Common myeloid progenitor, CD34-positive (primary cell): ENCODE measurements at places on chromosomes 12 and 14.

DNA sequence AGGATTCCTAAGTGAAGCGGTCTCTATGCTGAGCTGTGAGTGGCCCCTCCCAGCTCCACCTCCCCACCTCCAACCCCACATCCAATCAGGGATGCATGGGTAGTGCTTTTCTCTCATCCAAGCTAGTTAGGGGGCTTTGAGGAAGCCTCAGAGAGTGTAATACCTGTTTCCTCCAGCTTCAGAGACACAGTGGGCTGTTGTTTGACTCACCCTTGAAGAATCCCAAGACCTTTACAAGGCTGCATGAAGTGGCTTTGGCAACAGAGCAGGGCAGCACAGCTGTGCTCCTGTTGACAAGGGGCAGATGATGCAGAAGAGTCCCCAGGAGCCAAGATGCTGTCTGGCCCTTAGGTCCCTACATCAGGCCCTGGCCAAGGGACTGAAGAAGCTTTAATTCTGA, 27.1 kb upstream of the CLMN start:
- H3K4me1 ChIP-seq: no peaks in the 10 kb centered on the region
- peaks cover 3% of the 10 kb centered on the region for H3K27me3 ChIP-seq
- no peak for DNase-seq
- no peaks in the 10 kb centered on the region for H3K36me3 ChIP-seq
- no peak overlapping the region for H3K4me3 ChIP-seq

- H3K27ac ChIP-seq: no peak overlapping the region
- peaks cover 16% of the 10 kb centered on the region for H3K36me3 ChIP-seq
- no peak overlapping the region for H3K4me3 ChIP-seq
- no peaks in the 10 kb centered on the region for H3K4me1 ChIP-seq
These were observed 15.6 kb upstream of the REP15 start for GRCh38 chr12:27680619-27681018.

DNA sequence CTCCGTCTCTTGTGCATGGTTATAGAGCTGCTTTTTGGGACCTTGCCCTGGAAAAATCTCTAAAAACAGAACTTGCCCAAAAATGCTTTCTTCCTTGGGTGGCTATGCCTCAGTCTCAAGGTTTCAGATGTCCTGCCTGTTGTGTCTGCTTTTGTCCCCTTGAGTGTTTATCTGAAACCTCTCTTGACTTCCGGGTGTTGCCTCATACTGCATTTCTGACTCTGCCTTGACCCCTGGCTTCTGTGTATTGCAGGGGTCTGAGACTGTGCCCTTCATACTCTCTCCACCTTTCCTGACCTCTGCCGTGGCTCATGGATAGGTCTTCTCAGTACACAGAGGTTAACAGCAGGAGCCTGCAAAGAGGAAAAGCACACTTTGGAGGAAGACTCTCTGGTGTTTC, 124.8 kb upstream of the NTF3 start:
- H3K36me3 ChIP-seq: no peaks in the 10 kb centered on the region
- no peak overlapping the region for H3K27ac ChIP-seq
- H3K4me1 ChIP-seq: no peaks in the 10 kb centered on the region
- H3K27me3 ChIP-seq: no peaks in the 10 kb centered on the region

DNA sequence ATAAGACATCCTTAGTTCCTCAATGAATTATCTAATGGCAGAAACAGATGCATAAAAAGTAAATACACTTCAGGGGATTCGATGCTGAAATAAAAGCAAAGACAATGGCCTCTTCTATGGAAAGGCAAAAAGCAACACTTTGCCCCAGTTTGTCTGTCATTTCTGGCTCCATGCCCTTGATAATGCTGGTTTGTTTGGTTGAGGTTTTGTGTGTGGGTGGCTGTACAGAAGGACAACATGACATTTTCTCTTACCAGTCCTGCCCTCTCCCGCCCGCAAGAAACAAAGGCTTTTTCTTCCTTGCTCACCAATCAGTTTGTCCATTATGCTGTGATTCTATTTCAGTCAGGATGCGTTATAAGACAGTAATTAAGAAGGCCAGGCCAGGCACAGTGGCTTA, 18.1 kb upstream of the WDR89 start:
- no peak overlapping the region for H3K4me3 ChIP-seq
- peaks cover 7% of the 10 kb centered on the region for H3K4me1 ChIP-seq
- DNase-seq: no peak

- peaks cover 10% of the 10 kb centered on the region for H3K4me1 ChIP-seq
- H3K36me3 ChIP-seq: peaks cover 40% of the 10 kb centered on the region
- H3K4me3 ChIP-seq: no peak overlapping the region
- no peaks in the 10 kb centered on the region for H3K27me3 ChIP-seq
- DNase-seq: no peak
- no peak overlapping the region for H3K27ac ChIP-seq
These were observed 63.3 kb downstream of the PPP1R12A start for GRCh38 chr12:79871621-79872020.

GRCh38 chr14:104665114-104665656, 24.2 kb upstream of the INF2 start:
- H3K27me3 ChIP-seq: no peaks in the 10 kb centered on the region
- no peaks in the 10 kb centered on the region for H3K36me3 ChIP-seq
- H3K4me3 ChIP-seq: no peak overlapping the region
- no peak overlapping the region for H3K27ac ChIP-seq
- peaks cover 21% of the 10 kb centered on the region for H3K4me1 ChIP-seq
- no peak for DNase-seq

- no peaks in the 10 kb centered on the region for H3K36me3 ChIP-seq
- H3K4me1 ChIP-seq: no peaks in the 10 kb centered on the region
- H3K27ac ChIP-seq: no peak overlapping the region
These were observed 334.0 kb downstream of the BTG1 start for GRCh38 chr12:91811481-91812287.

- no peak overlapping the region for H3K27ac ChIP-seq
- H3K36me3 ChIP-seq: no peaks in the 10 kb centered on the region
- H3K27me3 ChIP-seq: no peaks in the 10 kb centered on the region
These were observed 576.7 kb downstream of the SLC16A7 start for GRCh38 chr12:60172266-60173211.

DNA sequence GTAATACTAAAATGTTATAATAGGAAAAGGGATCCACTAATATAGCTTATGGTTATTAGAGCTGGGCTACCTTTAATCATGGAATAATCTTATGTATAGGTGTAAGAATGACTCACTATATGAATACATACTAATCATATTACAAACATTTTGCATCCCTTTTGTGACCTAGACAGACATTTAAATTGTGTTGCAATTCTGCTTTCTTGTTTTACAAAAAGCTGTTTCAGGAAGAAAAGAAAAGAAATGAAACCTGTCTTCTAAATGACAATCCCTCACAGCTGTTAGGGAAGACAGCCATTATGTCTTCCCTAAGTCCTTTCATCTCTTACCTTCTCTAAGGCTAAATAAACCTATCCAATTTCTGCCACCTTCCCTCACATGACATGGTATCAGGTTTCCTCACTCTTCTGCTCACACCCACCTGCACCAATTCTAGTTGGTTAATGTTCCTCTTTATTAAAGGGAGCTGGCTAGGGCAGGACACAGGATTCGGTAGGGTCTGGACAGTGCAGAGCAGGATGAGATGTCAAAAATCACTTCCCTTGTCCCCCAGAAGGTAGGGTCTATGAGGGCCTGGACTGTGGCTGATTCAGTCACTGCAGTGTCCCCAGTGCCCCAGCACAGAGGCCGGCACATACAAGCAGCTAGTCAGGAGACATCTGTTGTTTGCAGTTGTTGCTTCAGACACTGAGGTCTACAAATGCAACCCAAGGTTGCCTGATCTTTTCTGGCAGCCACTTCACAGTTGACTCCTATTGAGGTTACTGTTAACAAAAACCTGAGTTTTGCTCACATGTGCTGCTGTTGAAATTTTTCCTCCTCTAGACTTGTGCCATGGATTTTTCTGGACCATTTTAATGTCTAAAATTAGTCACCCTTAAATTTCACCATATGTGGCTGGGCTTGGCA, 3.7 kb downstream of the DHRS7 start:
- DNase-seq: peak; percentile 35
- peaks cover 17% of the 10 kb centered on the region for H3K4me1 ChIP-seq
- H3K27me3 ChIP-seq: no peaks in the 10 kb centered on the region
- no peak overlapping the region for H3K4me3 ChIP-seq
- no peak overlapping the region for H3K27ac ChIP-seq

DNA sequence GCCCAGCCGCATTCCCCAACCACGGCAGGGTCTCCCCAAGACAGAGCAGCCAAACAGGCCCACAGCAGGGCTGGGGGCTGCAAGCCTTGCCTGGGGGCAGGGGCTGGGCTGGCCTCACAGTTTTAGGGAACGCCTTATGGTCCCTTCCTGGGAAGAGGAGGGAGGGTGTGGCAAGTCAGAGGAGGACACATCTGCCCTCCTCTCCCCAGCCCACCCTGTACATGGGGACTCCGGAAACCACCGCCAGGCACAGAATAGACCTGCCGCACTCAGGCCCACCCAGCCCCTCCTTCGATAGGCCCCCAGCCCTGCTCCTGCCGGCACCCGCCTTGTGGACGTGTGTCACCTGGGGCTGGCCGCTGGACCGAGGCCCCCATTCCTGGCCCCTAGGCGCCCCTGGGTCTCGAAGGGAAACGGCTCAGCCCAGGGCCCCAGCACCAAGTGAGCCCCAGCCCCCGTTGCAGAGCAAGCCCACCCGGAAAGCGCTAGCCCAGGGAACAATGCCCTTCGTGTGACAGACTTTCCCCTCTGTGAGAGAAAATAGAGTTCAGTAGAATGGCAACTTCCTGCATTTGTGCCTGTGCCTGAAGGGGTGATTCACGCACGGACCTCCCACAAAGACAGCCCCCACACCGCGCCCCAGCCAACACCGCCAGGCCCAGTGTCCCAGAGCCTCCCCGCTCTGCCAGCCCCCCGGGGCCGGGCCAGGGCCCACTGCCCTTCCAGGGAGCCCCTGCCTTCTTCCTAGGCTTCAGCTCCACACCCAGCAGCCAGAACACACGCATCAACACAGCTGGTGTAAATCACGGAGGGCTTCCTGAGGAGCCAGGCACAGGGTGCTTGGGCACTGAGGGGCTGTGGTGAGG, 12.0 kb upstream of the NUDT14 start:
- peaks cover 10% of the 10 kb centered on the region for H3K27me3 ChIP-seq
- no peaks in the 10 kb centered on the region for H3K36me3 ChIP-seq
- peak; percentile 74 for DNase-seq
- no peak overlapping the region for H3K4me3 ChIP-seq
- H3K27ac ChIP-seq: no peak overlapping the region

GRCh38 chr14:92105893-92106142, 564 bp downstream of the ATXN3 start:
- peak overlapping the region; percentile 94 for H3K27ac ChIP-seq
- H3K27me3 ChIP-seq: no peaks in the 10 kb centered on the region
- H3K4me1 ChIP-seq: peaks cover 26% of the 10 kb centered on the region
- H3K4me3 ChIP-seq: peak overlapping the region; percentile 97

DNA sequence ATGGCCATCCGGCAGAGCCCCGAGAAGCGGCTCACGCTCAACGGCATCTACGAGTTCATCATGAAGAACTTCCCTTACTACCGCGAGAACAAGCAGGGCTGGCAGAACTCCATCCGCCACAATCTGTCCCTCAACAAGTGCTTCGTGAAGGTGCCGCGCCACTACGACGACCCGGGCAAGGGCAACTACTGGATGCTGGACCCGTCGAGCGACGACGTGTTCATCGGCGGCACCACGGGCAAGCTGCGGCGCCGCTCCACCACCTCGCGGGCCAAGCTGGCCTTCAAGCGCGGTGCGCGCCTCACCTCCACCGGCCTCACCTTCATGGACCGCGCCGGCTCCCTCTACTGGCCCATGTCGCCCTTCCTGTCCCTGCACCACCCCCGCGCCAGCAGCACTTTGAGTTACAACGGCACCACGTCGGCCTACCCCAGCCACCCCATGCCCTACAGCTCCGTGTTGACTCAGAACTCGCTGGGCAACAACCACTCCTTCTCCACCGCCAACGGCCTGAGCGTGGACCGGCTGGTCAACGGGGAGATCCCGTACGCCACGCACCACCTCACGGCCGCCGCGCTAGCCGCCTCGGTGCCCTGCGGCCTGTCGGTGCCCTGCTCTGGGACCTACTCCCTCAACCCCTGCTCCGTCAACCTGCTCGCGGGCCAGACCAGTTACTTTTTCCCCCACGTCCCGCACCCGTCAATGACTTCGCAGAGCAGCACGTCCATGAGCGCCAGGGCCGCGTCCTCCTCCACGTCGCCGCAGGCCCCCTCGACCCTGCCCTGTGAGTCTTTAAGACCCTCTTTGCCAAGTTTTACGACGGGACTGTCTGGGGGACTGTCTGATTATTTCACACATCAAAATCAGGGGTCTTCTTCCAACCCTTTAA, 1.5 kb downstream of the FOXG1 start:
- peaks cover 35% of the 10 kb centered on the region for H3K27me3 ChIP-seq
- no peak overlapping the region for H3K4me3 ChIP-seq
- H3K36me3 ChIP-seq: no peaks in the 10 kb centered on the region
- peak; percentile 46 for DNase-seq
- H3K4me1 ChIP-seq: peaks cover 5% of the 10 kb centered on the region
- H3K27ac ChIP-seq: no peak overlapping the region

GRCh38 chr14:90730206-90730766, 85.9 kb downstream of the TTC7B start:
- no peak overlapping the region for H3K4me3 ChIP-seq
- H3K4me1 ChIP-seq: peaks cover 3% of the 10 kb centered on the region
- no peaks in the 10 kb centered on the region for H3K27me3 ChIP-seq
- H3K27ac ChIP-seq: no peak overlapping the region
- no peaks in the 10 kb centered on the region for H3K36me3 ChIP-seq

DNA sequence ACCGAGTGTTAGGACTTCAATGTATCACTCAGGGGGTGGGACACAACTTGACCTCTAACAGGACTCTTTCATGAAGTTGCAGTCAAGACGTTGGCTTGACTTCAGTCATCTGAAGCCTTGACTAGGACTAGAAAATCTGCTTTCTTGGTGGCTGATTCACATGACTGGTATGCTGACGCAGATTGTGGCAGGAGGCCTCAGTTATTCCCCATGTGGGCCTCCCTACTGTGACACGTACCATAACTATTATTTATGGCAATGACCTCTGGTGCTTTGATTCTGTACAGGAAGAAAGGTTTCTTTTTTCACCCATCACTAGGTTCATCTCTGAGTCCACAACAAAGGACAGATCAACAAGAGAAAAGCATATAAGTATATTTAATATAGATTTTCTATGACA, 270.4 kb downstream of the NEDD1 start:
- no peak overlapping the region for H3K27ac ChIP-seq
- no peaks in the 10 kb centered on the region for H3K27me3 ChIP-seq
- no peaks in the 10 kb centered on the region for H3K4me1 ChIP-seq

DNA sequence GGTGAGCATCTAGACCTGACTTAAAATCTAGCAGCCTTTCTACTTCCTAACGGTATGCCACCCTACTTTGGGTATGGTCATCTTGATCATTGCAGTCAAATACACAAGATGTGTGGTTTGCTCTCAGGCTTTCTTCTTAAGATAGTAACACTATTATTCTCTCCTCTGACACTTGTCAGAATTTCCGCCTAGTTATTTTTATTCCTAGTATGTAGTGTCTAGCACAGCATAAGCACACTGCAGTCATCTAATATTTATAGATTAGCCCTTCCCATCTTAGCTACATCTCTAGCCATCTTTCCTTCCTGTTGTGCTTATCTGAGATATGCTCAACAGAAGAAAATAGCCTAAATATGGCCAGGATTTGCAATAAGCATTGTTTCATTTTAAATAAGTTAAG, 180.1 kb downstream of the C12orf50 start:
- no peak overlapping the region for H3K4me3 ChIP-seq
- no peak overlapping the region for H3K27ac ChIP-seq
- no peaks in the 10 kb centered on the region for H3K4me1 ChIP-seq
- H3K36me3 ChIP-seq: no peaks in the 10 kb centered on the region
- H3K27me3 ChIP-seq: no peaks in the 10 kb centered on the region
